Fibroblast of lung (primary cell): ENCODE measurements at places on chromosomes 4 and X. TPM values are rescaled to one million over a fixed set of nuclear protein-coding genes. Genes with fewer than 3 reads are reported as not detected.

The GAGE2A gene
- not detected in 2 replicates for total RNA-seq

The MAGEA10 gene
- not detected in 2 replicates for total RNA-seq

The SLITRK4 gene
- total RNA-seq, result under 0.01 and 0.99 TPM in 2 replicates

The PF4V1 gene
- not detected in 2 replicates for total RNA-seq

The REPS2 gene
- 0.50 and 0.77 TPM in 2 replicates for total RNA-seq

The CDKL2 gene
- 1.8 and 2.3 TPM in 2 replicates for total RNA-seq

The CCDC149 gene
- 11.0 and 13.9 TPM in 2 replicates for total RNA-seq

The FGF2 gene
- total RNA-seq, result 57.8 and 98.3 TPM in 2 replicates

The RAP1GDS1 gene
- 68.6 and 103 TPM in 2 replicates for total RNA-seq

The TMEM131L gene
- 7.2 and 15.0 TPM in 2 replicates for total RNA-seq

The NDNF gene
- total RNA-seq, result 6.4 and 10.0 TPM in 2 replicates

The HSFX2 gene
- 0.26 and 0.50 TPM in 2 replicates for total RNA-seq

The NWD2 gene
- not detected in 2 replicates for total RNA-seq

The YIPF7 gene
- under 0.01 TPM in 1 of 2 replicates, not detected in the other for total RNA-seq

The FAM9A gene
- not detected in 2 replicates for total RNA-seq

- DNase-seq, result no peak
Observed at GRCh38 chr4:53014881-53015280, 152.8 kb downstream of the RASL11B start.

DNA sequence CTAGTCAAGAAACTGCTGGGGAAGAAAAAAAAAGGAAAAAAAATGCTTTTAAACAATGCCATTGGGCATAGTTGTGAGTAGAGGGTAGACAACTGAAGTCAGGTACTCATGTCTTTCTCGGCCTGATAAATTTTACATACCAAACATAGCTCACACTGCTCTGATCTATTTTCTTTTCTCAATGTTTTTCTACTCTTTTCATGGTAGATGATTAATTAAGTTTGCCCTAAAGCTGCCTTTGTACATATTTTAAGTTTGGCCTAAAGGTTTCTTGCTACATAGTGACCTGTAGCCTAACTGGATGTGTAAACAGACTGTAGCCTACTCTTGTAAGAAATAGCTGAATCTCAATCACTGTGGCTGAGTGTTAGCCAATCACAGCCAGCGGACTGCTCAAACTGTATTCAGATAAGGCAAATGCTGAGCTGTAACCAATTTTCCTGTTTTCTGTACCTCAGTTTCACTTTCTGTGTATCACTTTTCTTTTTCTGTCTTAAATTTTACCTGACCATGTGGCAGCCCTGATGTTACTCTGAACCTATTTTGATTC is 121.0 kb downstream of the PCDH10 start:
- DNase-seq, result peak; percentile 8

GRCh38 chrX:50456712-50457484 is 13.7 kb downstream of the DGKK start:
- DNase-seq, result no peak

GRCh38 chr4:97845758-97846157 is 297.5 kb downstream of the STPG2 start:
- DNase-seq, result no peak

DNA sequence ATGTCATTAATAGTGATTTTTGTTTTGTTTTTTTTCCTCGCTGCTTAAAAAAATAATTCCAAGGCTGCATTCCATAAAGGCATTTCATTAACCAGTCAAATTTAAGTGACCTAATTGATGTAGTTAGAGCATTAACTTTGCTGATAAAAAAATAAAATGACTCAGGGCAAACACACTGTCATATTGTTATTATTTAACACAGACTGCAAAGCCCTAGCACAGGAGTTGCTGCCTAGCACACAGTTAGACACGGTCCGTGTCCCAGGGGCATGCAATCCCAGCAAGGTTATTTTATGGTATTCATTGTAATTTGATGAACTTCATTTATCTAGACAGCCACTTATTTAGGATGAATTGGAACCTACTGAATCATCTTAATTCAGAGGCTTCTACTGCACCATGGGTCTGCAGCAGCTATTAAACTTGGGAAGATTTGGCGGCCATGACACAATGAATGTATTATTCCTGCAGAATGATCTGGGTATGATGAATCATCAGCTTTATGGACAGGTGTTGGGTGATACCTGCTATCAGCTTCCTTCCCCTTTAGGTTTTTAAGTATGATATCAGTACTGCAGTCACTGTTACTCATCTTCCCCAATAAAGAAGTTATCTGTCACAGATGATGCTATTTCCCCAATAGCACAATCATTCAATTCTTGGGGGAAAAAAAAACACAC is 182.7 kb downstream of the PPARGC1A start:
- DNase-seq, result no peak

DNA sequence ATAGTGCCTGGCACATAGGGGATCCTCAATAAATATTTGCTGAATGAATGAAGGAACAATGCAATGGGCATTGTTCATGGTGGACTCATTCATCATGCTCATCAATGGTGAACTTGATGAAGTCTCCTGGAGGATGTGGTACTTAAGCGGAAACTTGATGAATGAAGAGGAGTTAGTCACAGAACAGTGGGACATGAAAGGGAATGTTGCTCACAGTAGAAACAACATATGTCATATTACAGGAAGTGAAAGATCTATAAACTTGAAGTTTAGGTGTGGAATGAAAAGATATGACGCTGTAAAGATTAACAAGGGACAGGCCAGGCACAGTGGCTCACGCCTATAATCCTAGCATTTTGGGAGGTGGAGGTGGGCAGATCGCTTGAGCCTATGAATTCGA is 224.1 kb downstream of the PPP3CA start:
- DNase-seq, result no peak

- DNase-seq, result no peak
Observed at GRCh38 chr4:4724321-4724720, 135.1 kb upstream of the MSX1 start.

GRCh38 chr4:30722359-30723200 is 2.4 kb downstream of the PCDH7 start:
- DNase-seq, result peak; percentile 18

DNA sequence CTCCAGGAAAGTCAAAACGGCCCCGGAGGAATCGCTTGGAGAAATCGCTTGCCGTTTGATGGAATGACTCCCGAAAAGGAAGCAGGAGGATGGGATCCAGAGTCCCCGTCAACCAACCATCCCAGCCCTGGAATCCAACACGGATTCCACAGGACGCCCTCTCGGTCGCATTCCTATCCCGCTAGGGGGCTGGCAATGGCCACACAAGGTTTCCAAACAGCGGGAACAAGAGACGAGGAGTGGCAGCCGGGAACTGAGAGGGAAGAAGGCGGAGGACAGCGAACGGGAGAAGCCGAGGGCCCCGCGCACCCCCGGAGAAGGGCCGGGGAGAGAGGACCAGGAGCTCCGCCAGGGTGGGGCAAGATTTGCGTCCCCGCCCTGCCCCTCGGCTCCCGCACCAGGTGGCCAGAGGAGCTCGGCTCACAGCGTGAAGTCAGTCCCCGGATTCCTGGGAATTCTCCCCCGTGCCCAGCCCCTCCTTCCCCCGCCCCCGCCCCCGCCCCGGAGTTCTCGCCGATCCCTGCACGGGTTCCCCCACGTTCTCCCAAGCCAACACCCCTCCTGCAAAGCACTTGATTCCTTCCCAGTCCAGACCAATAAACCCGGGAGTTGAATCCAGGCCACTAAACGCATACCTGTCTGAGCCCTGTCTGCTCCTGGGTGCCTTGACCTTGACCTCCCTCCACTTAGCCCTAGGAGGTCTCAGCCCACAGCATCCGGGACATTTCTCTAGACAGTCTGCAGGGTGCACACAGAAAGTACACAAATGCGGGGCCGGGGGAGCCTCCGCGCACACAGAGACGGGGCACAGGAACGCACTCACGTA is 1.4 kb downstream of the PDZD4 start:
- no peak for DNase-seq

DNA sequence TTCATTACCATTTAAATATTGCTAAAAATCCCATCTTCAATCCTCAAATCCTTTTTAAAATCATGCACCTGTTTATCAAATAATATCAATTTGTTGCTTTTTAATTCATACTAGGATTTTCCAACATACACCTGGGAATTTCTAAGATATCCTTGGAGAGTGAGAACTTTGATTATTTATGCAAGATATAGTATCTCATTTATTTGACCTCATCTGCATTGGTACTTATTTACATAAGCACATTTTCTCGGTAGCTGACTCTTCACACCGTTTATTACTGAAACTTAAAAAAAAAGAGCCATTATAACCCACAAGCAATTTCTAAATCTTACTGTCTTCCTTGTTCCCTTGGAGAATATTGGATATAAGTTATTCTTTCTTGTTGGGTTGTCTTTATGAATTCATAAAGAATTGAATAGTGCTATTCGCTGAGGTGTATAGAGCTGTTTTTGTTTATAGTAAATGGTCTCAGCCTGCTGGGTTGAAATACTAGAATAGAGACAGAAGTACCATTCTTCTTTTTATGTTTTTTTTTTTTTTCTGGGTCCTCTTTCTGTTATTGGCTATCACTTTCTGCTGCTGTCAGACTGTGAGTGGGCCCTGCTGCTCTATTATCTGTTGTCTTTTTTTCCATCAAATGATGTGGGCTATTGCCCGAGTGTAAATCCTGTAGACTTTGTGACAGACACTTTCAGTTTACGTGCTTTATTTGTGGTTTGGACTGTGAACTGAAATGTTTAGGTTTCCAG is 2.9 kb downstream of the UGT8 start:
- no peak for DNase-seq

GRCh38 chr4:23942471-23942870 is 52.6 kb upstream of the PPARGC1A start:
- no peak for DNase-seq

DNA sequence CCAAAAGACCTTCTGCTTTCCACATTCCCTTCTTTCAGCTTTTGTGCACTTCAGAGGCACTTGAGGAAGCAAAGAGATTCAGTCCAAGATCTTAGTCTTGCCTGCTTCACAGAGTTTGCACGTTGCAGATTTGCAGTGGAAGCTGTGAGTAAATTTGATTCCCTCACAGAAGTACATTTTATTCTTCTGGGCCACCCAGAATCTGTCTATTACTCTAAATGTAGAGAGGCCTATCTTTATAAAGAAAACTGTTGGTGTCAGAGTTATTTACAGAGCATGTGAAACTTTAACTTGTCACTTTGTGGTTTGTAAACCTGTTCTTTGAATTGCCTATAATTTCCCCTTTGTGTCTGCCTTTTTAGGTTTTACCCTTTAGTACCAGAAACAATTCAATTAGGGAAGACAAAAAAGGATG is 15.5 kb downstream of the SPRY1 start:
- DNase-seq, result no peak

- no peak for DNase-seq
Observed at GRCh38 chr4:109649872-109650271, 53.4 kb downstream of the CASP6 start.

GRCh38 chr4:5019274-5019673 is at the start of gene CYTL1:
CYTL1 (minus strand) TSS chr4:5019458; CDS start chr4:5019445, 13 bp downstream.
- DNase-seq, result peak; percentile 34

GRCh38 chr4:134421734-134422133 is 220.1 kb upstream of the PABPC4L start:
- no peak for DNase-seq

DNA sequence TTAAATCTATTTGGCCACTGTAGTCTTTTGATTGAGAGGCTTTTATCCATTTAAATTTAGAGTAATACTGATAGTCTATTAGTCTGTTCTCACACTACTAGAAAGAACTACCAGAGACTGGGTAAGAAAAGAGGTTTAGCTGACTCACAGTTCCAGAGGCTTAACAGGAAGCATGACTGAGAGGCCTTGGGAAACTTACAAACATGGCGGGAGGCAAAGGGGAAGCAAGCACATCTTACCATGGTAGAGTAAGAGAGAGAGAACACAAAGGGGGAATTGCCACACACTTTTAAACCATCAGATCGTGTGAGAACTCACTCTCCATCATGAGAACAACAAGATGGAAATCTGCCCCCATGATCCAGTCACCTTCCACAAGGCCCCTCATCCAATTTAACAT is 410.9 kb downstream of the PDGFC start:
- DNase-seq, result no peak

DNA sequence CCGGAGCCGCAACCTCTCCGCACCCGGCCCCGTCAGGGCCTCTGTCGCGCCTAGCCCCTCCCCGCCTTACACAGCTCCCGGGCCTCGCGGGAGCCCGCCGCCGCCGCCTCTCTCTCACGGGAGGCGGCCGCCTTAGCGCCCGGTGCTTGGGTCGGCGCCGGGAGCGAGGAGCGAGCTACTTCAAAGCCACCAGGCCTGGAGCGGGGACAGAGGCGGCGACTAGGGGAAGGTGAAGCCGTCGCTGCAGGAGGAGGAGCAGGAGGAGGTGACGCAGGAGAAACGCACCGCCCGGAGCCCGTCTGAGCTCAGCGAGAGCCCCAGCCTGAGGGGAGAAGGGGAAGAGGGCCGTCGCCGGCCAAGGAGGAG is 250 bp downstream of the USP9X start:
- DNase-seq, result peak; percentile 19

DNA sequence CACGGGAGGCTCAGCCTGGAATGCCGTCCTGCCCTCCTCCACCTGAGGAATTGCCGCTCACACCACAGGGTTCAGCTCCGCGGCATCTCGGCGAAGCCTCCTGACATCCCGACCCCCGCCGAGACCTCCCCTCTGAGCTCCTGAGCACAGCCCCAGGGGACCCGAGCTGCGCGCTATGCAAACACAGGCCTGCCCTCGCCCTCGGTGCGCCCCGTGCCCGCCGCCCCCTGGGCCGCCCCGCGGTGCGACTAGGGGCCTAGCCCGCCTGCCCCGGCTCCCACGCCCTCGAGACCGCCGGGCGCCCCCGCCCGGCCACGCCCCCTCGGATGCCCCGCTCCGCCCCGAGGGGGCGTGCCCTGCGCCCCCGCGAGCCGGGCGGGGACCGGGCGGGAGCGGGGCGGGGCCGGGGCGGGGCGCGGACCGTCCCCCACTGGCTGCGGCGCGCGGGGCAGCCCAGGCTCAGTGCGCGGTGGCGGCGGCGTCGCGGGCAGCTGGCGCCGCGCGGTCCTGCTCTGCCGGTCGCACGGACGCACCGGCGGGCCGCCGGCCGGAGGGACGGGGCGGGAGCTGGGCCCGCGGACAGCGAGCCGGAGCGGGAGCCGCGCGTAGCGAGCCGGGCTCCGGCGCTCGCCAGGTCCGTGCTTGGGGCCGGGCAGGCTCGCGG is at the start of gene FGFR3:
Gene FGFR3 (plus strand): TSS at position 462 of the 664 bp plus-strand sequence. CDS start 642 bp downstream, outside the sequence.
- no peak for DNase-seq

DNA sequence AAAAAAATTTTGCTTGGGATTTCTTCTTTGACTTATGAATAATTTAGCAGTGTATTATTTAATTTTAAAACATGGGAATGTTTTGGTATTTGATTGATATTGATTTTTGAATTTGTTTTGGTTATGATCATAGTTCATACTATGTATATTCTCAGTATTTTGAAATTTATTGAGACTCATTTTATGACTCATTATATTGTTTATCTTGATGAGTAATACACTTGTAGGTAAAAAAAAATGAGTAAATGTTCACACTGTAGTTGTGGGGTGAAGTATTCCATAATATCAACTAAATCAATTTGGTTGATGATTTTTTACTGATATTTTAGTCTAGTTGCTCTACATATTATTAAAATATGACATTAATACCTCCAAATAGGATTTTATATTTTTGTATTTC is 1142.2 kb downstream of the ADGRL3 start:
- DNase-seq, result no peak

- DNase-seq, result peak; percentile 81
Observed at GRCh38 chrX:9995855-9996339, 28.7 kb downstream of the CLDN34 start.

- no peak for DNase-seq
Observed at GRCh38 chr4:68447201-68447600, at the start of gene TMPRSS11E. TMPRSS11E (plus strand) TSS chr4:68447463; CDS start chr4:68447513, 50 bp downstream.
